ENCODE measurements at places on chromosomes 12 and 14. TPM values are rescaled to one million over a fixed set of nuclear protein-coding genes. Genes with fewer than 3 reads are reported as not detected.

GRCh38 chr12:29245246-29245645 is 96.2 kb downstream of the FAR2 start:
- no peak for DNase-seq

GRCh38 chr12:117967512-117967911 is 1.3 kb downstream of the KSR2 start:
- DNase-seq, result no peak

The TMEM52B gene
- polyA plus RNA-seq, result 0.23 TPM

DNA sequence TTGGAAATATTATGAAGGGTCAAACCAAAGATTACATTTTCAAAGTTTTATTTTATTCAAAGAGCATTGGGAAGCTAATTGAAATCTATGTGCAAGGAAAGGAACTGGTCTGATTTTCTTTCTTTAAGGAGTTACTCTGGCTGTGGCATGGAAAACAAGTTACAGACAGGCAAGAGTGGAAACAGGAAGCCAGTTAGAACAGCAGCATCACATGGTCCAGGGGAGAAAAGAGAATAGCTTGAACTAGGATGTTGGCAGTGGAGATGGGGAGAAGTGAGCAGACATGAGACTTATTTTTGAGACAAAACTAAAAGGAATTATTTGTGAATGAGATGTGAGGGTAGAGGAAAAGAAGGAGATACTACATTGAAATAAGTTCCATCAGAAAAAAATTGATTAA is 3.4 kb downstream of the OR11G2 start:
- DNase-seq, result no peak

DNA sequence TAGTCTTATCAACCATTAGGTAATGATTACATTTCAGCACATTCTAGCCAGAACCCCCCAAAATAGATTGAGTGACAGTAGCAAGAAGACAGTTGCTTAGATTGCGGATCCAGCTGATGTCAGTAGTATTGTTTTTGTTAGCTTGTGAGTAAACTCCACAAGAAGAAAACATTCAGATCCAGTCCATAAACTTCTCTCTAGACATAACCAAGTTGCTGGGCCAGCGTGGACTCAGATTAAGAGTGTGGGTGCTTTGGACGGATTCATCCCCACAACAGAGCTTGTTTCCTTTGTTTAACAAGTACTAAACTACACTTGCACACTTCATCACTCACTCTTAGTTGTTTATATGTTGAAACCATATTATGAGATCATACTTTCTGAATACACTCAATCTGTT is 293.4 kb downstream of the NPAS3 start:
- no peak for DNase-seq

- DNase-seq, result no peak
These were observed 29.2 kb upstream of the SEL1L start for GRCh38 chr14:81562818-81563217.

DNA sequence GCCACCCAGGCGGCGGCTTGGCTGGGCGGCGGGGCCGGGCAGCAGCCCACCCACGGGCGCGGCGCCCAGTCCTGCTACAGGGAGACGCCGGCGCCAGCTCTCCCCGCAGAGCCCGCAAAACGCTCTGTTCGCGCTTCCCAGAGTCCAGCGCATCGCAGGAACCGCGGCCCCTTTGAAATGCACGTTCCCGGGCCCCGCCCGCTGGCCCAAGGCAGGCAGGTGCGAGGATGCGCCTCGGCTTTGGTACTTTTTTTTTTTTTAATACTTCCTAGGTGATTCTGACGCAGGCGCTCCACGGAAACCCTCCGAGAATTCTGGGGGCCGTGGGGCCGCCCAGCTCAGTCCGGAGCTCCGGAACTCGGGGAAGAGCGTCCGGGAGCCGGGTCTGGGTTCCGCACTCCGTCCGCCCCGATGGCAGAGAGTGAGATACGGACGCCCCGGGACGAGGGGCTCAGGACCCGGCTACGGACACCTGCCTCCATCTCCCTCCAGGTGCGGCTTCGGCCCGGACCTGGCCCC is 483 bp downstream of the POC1B start:
- DNase-seq, result peak; percentile 65

GRCh38 chr14:34211732-34212131 is 250.3 kb downstream of the SPTSSA start:
- DNase-seq, result no peak

The RASSF9 gene
- polyA plus RNA-seq, result 1.8 TPM

DNA sequence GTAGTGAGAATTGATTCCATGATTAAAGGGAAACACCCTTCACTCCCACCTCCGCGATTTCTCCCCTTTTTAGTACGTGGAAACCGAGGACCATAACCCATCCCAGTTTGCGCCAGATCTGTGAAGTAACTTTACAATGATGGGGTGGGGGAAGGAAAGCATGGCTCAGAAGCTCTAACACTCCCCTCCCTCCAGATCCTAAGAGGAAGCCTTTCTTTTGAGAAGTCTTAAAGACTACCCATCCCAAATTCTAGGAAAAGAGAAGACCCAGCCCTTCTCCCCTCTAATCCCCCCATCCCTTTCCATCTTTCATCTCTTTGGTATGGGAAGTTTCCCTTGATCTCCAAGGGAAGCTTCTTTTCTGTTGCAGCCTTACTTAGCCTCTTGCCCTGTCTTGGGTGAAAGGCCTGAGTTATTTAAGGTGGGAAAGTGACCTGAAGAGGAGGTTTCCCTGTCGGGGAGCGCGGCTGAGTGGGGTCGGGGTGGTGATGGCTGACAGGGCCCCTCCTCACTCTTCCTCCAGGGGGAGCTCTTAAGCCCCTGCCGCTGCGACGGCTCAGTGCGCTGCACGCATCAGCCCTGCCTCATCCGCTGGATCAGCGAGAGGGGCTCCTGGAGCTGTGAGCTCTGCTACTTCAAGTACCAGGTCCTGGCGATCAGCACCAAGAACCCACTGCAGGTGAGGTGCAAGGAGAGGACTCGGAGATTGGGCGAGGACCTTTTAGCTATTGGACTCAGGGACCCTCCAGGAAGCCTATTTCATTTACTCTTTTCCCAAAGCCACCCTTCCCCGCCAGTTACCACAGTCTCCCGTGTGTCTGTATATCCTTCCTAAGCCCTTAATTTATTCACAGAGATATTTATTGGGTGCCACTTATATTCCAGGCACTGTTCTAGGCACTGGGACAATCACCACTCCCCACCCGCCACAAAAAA is 1.8 kb downstream of the MARCHF9 start:
- no peak for DNase-seq

- DNase-seq, result no peak
These were observed 24.1 kb downstream of the YAF2 start for GRCh38 chr12:42213954-42214426.

GRCh38 chr14:84622357-84622756 is 907.6 kb upstream of the FLRT2 start:
- DNase-seq, result no peak

GRCh38 chr12:111100003-111100402 is 179.6 kb upstream of the MYL2 start:
- no peak for DNase-seq

- no peak for DNase-seq
These were observed 11.9 kb downstream of the NAA25 start for GRCh38 chr12:112096667-112097066.

DNA sequence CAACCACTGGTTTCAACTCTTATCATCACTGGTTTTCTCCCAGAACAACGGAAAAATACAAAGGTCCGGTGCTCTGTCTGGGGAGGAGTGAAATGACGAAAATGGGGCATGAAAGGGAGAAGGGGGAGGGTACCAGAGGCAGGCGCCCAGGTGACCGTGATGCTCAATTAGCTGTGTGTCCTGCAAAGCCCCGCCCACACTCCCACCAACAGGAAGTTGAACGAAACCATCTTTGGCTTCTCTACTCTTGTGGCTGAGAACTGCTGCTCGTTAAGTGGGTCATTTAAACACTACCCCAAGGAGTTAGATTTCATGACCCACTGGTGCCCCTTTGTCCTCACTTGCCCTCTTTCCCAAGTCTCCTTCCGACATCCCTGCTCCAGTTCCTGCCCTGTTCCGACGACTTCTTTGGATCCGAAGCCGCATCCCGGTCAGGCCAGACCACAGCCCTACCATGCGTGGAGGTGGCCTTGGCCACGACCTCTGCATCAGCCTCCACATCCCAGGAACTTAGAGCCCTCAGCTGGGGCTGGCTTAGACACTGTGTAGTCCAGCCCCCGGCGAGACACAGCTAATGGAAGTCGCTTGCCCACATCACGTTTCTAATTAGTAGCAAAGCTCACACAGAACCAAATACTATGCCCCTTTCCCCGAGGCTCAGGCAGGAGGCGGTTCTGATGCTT is 11.4 kb upstream of the LRTM2 start:
- no peak for DNase-seq

DNA sequence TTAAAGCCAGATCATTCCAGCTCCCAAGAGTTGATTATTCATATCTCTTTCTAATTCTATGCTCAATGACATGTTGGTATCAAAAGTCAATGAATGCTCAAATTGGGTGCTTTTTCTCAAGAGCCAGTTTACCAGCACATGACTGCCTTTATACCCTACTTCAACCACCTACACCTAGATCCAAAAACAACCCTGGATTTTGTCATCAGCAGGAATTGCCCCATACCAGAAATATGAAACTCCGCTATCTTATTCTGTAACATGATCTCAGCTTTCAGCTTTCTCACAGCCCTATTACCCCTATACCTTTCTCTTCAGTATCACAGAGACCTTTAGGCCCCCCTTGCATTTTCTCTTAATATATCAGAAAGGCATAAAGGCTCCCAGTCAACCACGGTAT is 32.3 kb upstream of the ESR2 start:
- DNase-seq, result no peak

DNA sequence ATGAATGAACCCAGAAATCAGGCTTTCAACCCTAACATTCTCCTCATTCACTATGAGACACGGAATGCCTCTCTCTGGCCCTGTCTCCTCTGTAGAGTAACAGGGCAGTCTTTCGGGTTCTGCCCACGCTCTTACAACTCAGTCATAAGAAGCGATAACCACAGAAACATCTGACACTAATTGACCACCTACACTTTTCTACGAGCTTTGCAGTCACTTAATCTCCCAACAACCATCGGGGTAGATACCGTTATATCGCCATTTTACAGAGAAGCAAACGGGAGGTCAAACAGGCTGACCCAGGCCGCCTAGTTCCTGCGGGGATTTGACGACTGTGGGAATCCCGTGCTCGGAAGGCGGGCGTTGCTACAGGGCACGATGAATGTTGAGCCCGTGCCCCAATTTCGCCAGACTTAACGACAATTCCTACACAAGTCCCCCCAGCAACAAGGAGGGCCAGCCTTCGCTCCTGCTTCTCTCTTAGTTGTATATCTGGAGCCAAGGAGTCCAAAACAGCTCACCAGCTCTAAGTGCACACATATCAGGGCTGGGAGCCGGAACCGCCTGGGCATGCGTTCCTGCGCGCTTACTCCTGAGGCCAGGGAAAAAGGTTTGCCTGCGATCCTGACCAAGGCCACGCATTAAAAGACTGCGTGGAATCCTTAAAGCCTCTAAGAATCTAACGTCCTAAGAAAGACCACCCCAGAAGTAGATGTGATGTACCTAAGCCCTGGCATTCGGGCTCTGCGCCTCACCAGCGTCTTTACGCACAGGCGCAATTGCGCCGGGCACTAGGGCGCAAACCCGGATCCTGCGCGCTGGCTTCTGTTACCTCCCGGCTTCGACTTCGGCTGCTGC is 38.7 kb upstream of the TBX5 start:
- DNase-seq, result no peak

Data from hindlimb muscle (tissue), 1 donor.